Left colon (tissue), 2 donors: ENCODE measurements at places on chromosomes 7 and 10. TPM values are rescaled to one million over a fixed set of nuclear protein-coding genes. Genes with fewer than 3 reads are reported as not detected.

Gene GDF2
- total RNA-seq: not detected

Gene FZD8
- 13.9 TPM for total RNA-seq

Gene PPP2R2D
- 30.2 TPM for total RNA-seq

- DNase-seq: no peak
These were observed 44.6 kb upstream of the AHR start for GRCh38 chr7:17253885-17254284.

DNA sequence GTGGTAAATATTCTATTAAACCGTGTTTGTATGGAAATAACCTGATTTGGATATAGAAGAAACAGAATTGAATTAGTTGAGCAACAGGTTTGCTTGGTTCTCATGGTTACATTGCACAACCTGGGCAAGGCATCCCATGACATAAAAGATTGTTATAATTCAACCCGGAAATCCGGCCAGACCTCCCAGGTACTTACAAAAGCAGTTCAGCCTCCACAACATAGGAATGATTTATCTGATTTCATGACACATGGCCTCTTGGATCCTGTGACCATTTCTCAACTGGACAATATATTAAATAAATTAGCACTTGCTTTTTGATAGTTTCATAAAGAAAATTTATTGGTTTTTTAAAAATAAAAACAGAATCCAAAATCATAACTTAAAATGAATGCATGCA is 55.1 kb upstream of the PTPN12 start:
- DNase-seq: peak; percentile 79

DNA sequence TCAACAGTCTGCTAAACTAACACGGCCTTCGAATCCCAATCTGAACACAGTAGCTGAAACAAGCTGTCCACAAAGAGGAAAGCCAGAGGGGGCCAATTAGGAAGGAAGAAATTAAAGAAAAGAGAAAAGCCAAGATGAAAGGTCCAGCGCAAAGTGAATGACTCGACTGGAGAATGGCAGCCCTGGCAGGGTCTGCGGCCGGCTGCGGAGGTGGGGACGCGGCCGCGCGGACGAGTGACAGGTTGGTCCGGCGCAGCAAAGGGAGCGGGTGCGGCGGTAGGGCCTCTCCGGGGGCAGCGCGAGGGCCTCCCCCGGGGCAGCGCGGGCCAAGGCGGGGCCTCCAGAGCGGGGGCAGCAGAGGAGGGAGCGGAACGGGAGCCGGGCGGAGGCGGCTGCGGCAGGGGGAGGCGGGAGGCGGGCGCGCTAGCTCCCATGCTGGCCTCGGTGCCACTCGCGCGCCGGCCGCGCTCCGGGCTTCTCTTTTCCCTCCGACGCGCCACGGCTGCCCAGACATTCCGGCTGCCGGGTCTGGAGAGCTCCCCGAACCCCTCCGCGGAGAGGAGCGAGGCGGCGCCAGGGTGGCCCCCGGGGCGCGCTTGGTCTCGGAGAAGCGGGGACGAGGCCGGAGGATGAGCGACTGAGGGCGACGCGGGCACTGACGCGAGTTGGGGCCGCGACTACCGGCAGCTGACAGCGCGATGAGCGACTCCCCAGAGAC is at the start of gene VWC2:
VWC2 (plus strand) TSS at position 421 of the 718 bp plus-strand sequence. CDS start 1,798 bp downstream, outside the sequence.
- DNase-seq: no peak

GRCh38 chr7:132996581-132997242 is 85.2 kb downstream of the CHCHD3 start:
- DNase-seq: no peak
